Endodermal cell (in vitro differentiated cells): ENCODE measurements at places on chromosomes 6 and 20.

DNA sequence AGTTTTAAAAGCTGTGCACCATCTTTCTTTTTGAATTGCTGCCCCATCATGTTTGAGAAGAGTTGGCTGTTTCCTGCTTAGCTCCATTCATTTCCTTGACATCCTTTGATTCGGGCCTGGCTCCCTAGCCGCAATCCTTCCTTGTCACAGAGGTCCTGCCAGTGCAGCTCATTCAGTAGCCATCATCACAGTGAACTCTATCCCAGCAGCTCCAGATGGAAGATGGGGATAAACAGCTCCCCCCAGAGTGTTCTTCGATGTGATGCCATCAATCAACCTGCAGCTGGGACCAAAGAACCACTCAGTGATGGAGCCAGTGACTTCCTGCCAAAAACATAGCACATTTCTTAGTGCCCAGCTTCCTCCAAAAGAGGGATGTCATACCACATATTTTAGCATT is 158.8 kb downstream of the FRK start:
- no peak for DNase-seq

DNA sequence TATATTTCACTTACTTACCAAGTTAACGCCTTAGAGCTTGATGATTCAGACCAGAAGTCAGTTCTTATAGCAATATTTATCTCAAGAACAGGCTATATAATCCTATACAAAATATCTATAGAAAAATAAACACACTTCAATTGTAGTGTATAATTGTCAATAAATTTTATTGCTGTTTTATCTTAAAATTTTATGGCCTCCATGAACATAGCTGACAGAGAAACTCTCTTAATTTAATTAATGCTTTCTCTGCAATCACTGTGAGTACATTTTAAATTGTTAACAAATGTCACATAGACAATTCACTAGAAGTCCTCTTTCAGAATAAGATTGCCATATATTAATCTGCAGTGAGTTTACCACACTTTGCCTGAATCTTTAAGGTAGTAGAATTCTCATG is 178.6 kb downstream of the RFPL4B start:
- no peak for DNase-seq

DNA sequence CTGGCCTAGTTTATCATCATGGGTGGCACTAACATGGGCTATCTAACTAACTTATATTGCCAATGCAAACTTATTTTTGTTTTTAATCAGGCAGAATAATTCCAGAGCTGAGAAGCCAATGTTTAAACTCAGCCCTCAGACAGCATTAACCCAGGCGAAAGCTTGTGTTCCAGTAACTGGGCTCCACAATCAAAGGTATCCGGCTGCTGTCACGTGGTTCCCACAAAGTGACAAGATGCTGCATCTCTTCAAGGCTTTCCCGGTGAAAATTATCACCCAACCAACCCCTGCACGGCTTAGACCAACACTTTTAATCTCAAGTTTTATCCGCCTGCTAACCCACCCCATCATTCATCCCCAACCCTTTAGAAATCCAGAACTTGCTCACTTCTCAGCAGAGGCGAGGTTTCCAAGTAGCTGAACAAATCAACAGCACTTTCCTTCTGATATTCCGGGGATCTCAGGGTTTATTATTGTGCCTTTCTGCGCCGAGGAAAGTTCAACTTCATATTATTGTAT is 885 bp downstream of the MTCL3 start:
- peak; percentile 73 for DNase-seq

- DNase-seq, result no peak
Observed at GRCh38 chr6:137637121-137637520, 142.9 kb upstream of the OLIG3 start.

DNA sequence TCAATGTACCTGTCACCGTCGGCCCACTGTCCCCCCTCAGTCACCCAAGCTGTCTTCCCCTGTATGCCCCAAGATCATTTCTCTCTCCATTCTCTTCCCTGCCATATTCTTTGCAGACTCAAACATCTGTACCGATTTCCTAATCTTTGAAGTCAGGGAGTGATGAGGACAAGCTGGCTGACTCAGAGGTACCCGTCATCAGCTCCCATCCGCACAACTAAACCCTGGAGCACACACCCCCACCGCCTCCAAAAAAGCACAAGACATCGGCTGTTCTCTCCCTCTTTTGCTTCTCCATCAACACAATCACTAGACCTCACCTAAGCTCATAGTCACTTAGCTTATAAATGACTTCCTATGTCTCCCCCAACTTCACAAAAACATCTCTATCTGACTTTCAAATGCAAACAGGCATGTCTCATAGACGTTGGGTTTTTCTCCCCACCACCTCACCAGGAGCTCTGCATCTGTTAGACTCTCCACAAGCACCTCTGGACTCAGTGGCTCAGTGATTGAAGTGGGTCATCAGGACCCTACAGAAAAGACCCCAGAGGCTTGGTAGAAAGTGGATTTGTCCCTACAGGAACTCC is 11.5 kb upstream of the NFATC2 start:
- no peak for DNase-seq

GRCh38 chr6:137159912-137160311 is 13.5 kb downstream of the IL22RA2 start:
- DNase-seq, result no peak

- DNase-seq, result no peak
Observed at GRCh38 chr20:16390991-16391390, 182.3 kb downstream of the KIF16B start.

DNA sequence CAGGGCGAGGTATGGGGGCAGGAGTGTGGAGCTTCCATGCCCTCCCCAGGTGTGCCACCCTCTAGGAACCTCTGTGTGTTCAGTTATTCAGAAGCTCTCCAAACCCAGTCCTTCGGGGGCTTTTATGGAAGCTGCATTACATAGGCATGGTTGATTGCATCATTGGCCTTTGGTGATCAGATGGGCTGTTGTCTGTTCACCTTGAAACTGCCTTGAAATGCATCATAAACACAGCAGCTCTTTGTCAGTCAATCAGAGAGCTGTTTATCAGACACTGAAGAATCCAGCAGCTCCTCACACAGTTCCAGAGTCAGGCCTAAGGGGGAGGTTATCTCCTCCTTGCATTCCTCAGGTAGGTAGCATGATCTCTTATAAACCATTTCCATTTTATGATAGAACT is 62.4 kb downstream of the E2F3 start:
- no peak for DNase-seq

GRCh38 chr6:72784071-72784470 is 162.2 kb downstream of the KCNQ5 start:
- DNase-seq, result no peak

GRCh38 chr6:57342148-57342669 is 24.8 kb downstream of the PRIM2 start:
- DNase-seq, result no peak

GRCh38 chr6:113744861-113745260 is 112.3 kb upstream of the MARCKS start:
- no peak for DNase-seq

- peak; percentile 17 for DNase-seq
Observed at GRCh38 chr6:3233321-3233720, 5.9 kb upstream of the TUBB2B start.

DNA sequence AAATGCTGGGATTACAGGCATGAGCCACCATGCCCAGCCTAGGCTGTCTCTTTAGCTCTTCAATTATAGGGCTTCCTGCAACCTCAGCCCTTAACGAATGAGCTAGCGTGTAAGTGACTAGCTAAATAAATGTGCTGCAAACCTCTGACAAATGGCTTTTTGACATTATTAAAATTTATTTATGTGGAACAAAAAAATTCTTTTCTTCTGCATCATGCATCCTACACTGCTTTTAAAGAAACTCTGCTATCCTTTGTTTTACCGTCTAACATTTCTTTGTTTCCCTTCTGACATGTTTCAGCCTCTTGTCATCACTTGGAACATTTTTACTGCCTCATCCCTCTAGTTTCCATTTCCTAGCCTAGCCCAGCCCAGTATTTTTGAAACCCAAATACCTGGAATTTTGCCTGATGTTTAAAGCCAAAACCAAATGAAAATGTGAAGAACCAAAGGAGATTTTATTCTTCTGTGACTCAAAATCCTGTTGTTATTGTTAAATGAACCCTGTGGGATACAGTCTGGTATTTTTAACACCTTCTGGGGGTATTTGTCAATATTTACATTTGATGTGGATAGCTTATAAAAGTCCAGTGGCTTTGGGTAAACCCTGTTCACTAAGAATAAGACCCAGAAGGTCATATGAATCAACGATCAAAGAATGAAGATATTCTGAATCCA is 9.5 kb downstream of the NT5E start:
- DNase-seq, result no peak

DNA sequence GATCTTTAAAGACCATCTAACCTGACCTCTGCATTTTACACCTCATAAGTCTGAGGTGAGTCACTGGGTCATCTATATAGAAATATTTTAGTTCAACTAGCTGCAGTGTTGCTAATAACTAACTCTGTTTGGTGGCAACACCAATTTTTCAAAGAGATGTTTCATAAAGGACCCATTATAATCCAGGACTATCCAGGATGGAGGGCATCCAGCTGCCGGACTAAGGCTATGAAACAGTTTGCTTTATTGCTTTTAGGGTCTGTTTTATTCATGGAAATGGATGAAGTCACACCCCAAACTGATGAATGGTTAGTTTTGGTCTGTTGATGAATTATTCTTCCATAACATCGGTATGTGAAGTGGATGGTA is 204.2 kb upstream of the GMDS start:
- DNase-seq, result no peak

GRCh38 chr6:151702851-151703658 is 104.4 kb upstream of the ESR1 start:
- DNase-seq, result peak; percentile 69

GRCh38 chr20:4985658-4986057 is 15.7 kb downstream of the SLC23A2 start:
- DNase-seq, result no peak

- no peak for DNase-seq
Observed at GRCh38 chr6:157614026-157614568, 208.9 kb upstream of the SNX9 start.

- peak; percentile 77 for DNase-seq
Observed at GRCh38 chr6:89536231-89536630, 102.3 kb downstream of the LYRM2 start.

DNA sequence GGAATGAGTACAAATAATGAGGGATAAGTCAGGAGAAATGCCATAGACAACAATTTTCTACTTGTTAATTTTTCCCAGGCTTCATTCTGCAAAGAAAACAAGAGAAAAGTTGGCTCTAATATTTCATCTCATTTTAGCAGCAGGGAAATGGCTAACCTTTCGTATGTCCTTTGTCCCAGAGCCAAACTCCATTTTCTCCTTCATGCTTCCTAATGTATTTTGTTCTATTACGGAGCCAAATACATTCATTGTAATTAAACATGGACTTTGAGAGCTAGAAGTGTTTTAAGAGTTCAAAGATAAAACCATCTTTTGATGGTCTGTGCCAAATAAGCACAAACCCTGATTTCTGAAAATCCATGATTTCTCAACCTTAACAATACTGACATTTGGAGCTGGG is 136.9 kb downstream of the PTCHD4 start:
- no peak for DNase-seq

DNA sequence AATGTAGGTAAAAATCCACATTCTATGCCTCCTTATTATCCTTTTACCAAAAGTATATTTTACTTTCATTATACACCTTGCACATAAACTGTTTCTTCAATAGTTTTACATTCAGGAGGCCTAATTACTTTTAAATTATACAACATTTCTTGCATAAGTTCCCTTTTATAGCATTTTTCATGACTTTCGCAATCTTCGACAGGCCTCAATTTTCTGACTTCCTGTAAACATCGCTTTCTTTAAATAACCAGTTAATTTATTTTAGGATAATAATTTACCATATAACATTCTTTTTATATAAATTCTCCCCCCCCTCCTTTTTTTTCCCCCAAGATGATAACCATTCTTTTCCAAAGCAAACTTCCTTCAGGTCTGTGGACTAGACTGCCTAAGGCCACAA is 9.2 kb downstream of the SLC35A1 start:
- no peak for DNase-seq

- no peak for DNase-seq
Observed at GRCh38 chr20:13755809-13756208, 28.9 kb downstream of the ESF1 start.

DNA sequence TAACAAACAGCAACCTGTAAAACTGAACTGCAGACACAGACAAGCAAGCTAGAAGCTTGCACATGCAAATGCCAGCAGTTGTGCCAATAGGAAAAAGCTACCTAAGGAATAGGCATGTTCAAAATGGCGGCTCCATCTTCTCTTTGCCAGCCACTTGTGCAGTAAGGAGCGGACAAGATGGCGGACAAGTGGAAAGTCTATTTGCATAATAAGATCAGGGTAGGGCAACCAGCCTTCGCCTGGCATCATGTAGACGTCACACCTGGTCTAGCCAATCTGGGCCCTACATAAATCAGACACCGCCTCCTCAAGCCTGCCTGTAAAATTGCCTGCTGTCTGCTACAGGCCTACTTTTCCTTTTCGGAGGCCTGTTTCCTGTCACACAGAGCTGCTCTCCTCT is 18.0 kb downstream of the C6orf52 start:
- DNase-seq, result no peak

DNA sequence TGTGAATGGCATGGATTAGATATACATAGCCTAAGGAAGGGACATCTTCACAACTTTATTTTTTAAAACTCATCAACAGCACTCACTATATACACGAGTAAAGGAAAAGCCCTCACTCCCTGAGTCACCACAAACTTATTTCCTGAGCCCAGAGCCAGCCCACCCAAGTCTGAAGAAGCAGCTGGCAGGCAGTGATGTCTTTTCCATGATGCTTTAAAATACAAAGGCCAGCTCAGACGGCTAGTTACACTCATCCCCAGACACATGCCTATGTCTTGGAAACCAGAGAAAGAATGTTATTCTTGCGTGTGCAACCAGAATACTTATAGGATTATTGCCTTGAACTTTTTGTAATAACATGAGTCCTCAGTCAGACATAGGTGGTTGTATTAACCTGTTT is 114.4 kb downstream of the ADGRG6 start:
- no peak for DNase-seq

- DNase-seq, result no peak
Observed at GRCh38 chr6:106103728-106104109, 17.6 kb downstream of the PRDM1 start.

DNA sequence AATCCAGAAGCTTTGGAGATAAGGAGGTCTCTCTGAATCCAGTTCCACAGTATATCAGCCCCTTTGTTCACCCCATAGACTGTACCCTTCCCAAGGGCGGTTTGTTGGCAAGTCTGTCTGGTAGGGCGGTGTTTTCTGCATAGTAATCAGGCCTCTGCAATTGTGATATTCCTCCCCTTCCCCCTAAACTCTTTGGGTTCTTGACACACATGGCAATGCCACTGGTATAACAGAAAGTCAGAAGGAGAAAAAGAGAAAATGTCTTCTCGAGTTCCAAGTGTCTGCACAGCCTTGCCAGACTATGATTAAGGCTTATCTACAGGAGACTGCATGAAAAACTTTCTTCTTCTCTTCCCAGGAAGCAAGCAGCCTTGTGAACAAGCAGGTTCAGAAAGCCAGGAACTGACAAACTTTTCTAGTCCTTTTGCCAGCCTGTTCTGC is 45.6 kb downstream of the FOXO3 start:
- no peak for DNase-seq
